GDM1 (cell line): ENCODE measurements at places on chromosomes 7 and 10.

- DNase-seq = no peak
These were observed 33.0 kb upstream of the ZNF273 start for GRCh38 chr7:64869912-64870562.

- no peak for DNase-seq
These were observed 3.4 kb downstream of the TNRC18 start for GRCh38 chr7:5420067-5420880.

- DNase-seq = no peak
These were observed 11.9 kb upstream of the ABCC2 start for GRCh38 chr10:99770408-99771045.

DNA sequence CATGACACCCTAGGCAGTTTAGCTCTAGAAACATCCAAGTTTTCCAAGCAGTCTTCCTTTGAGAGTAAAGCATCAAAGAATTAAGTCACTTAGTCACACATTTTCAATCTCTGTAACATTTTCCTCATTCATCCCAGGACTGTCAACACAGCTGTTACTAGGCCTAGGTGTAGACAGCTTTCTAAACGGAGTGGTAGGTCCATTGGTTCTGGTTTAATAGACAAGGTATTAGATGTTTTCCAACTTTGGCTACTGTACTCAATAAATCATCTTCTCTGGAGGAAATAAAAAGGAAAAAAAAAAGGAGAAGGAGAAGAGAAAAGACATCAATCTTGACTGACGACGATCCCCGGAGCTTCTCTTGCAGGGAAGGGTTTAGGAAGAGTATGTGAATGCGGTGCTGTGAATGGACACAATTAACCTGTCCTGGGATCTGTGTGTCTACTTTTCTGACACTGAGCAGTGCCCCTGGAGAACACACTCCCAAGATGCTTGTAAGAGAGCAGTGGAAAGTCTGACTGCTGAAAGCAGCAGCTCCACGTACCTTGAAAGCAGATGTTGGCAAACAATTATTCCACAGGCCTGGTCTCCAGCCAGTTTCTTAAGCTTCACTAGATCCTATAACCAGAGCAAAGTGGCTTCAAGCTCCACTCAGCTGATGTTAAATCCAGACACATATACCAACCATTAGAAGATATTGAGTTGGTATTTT lies 59.1 kb downstream of the CXCL12 start:
- no peak for DNase-seq

GRCh38 chr10:69344591-69345252 lies 66.4 kb downstream of the HK1 start:
- DNase-seq = no peak

DNA sequence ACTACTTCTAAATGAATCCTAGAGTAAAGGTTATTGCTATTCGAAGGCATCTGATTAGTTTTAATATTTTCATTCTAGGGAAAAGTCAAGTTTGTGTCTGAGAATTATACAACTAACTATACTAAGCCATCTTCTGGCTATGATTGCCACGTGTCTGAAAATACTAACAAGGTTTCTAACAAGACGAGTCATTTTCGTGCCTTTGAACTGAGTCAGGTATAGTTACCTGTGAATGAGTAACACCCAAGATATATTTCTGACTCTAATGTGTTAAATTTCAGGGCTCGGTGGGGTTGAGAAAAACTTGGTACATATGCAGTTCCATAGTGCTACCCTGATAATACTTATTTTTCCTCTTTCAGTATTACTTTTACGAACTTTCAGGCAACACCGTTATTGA lies 35.5 kb downstream of the TASOR2 start:
- no peak for DNase-seq

DNA sequence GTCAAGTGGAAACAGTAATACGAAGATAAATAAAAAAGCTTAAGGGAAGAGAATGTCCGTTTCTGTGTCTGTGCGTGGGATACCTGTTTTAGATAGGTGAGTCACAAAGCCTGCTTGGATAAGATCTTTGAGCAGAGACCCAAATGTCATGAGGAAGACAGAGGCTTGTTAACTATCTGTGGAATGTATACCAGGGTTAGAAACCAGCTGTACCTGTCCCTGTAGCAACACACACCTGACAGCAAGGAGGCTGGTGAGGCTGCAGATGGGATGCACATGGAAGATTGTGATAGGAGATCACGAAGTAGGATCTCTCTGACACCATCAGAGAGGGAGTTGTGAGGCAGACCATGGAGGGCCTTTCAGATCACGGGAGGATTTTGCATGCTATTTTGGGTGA lies 105.3 kb downstream of the ARHGAP21 start:
- no peak for DNase-seq

DNA sequence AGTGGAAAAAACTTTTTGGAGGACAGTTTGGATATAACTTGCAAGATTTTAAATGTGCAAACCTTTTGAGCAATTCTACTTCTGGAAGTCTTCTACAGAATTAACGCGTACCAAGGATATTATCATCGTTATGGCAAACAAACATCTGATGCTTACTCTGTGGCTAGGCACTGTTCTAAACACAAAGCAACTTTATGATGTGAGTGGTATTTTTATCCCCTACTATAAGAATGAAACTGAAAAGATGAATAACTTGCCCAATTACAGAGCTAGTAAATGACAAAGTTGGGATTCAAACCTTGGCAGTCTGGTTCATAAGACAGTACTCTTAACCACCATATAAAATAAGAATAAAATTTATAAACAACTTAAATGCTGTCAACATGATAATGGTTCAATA lies 15.8 kb downstream of the ASZ1 start:
- no peak for DNase-seq

DNA sequence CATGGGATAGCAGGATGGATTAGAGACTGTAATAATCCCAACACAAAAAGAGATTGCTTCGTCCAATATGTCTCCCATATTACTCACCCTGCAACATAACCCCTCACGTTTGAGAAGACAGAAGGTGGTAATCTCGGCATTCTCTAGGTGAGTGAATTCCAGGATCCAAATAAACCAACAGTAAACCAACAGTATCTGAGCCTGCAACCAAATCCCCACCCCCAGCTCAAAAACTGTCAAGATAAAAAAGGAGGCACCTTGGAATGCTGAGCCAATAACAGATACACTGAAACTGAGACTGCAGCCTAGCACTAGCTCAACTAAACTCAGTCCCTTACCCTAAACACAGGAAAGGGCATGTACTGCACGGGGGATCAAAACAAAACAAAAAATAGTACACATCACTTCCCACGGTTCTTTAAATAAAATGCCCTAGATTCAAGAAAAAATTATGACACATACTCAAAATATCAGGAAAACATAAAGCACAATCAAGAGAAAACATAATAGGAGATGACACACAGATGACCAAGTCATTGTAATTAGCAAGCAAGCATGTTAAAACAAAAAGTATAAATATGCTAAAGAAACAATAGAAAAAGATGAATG lies 28.0 kb downstream of the IPMK start:
- DNase-seq = no peak

- no peak for DNase-seq
These were observed 406.6 kb downstream of the GLRX3 start for GRCh38 chr10:130542761-130543160.

DNA sequence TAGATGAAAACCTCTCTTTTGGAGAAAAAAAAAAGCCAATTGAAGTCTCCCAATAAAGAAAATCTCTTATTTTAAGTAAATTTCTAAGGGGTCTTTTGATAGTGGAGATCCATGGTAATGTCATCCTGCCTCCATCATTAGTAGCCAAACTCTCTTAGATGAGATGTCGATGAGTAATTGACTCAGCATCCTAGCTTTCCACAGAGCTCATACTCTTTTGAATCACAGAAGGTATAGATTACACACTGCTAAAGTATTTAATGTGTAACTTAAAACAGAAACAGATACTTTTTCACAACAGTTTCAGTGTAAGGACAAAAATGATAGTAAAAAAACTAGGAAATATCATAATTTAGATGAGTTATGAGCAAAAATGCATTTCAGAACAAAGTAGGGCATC lies 19.4 kb downstream of the MAGI2 start:
- DNase-seq = no peak

DNA sequence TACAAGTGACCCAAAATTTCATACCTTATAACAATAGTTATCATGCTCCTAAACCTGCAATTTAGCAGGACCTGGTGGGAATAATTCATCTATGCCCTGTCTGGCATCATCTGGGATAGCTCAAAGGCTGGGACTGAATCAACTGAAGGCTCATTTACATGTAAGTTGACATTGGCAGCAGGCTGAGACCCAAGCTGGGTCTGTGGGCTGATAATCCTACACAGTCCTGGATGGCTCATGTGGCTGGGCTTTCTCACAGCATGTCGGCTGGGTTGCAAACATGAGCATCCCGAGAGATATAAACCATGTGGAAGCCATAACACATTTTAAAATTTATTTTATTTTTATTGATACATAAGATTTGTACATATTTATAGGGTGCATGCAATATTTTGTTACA lies 19.5 kb upstream of the ABCB5 start:
- no peak for DNase-seq

GRCh38 chr7:132133501-132133900 lies 442.8 kb downstream of the PLXNA4 start:
- no peak for DNase-seq

DNA sequence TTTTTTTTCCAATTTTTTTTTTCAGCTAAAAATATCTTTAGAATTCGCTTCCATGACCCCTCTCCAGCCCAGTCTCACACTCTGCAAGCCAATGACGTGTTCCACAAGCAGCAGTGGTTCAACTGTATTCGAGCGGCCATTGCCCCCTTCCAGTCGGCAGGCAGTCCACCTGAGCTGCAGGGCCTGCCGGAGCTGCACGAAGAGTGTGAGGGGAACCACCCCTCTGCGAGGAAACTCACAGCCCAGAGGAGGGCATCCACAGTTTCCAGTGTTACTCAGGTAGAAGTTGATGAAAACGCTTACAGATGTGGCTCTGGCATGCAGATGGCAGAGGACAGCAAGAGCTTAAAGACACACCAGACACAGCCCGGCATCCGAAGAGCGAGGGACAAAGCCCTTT lies 42.8 kb downstream of the CALML5 start:
- DNase-seq = no peak

GRCh38 chr10:123567984-123568739 lies 98.0 kb upstream of the GPR26 start:
- no peak for DNase-seq

DNA sequence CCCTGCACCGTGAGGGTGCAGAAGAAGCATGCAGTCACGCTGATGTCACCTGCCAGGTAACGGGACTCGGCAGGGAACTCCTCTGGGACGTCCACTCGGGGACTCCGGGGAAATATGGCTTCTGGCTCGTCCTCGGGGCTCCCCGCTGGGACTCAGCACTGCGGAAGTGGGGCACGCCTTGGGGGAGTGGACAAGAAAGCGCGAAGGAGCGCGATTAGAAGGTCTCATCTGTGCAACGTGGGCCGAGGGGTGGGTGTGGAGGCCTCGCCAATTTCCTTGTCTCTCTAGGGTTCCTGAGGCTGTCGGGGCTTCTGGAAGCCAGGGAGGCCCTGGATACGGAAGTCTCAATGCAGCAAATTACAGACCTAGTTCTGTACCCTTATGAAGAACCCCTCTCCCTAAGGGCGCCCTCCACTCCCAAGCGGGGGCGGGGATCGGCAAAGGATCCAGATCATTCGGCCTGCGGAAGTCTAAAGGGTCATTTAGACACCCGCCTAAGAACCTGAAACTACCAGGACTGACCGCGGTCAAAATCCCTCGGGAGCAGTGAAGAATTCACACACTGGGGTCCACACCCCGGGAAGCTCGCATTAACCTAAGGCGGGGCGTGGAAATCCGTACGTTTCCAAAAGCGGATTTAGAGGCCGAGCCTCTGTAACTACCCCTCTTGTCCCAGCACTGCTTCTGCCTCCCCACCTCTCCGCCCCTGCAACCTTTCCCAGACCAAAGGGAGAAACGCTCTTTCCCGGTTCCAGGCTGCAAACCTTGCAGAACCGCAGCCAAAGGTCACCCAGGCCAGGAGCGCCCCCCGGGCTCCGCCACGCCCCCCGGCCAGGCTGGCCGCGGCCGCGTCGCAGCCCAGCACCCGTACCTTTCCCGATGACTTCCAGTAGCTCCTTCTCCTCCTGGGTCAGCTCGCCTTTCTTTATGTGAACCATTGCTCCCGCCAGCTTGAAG lies 640 bp downstream of the ANKMY2 start:
- peak; percentile 43 for DNase-seq

- no peak for DNase-seq
These were observed 143.9 kb upstream of the FRMD4A start for GRCh38 chr10:14474656-14475055.

DNA sequence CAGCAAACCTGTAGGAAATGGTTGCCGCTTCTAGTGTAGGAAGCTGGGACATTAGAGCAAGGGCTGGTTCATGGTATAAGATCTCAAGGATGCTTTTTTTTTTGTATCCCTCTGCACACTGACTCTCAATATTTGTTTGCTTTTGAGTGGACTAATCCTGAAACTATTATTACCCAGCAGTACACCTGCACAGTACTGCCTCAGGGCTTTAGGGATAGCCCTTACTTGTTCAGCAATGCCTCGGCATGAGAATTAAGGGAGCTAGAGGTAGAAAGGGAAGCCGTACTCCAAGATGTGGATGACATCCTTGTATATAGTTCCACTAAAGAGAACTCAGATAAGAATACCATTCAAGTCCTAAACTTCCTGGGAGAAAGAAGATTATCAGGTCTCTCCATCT lies 70.5 kb downstream of the COPG2 start:
- DNase-seq = no peak

DNA sequence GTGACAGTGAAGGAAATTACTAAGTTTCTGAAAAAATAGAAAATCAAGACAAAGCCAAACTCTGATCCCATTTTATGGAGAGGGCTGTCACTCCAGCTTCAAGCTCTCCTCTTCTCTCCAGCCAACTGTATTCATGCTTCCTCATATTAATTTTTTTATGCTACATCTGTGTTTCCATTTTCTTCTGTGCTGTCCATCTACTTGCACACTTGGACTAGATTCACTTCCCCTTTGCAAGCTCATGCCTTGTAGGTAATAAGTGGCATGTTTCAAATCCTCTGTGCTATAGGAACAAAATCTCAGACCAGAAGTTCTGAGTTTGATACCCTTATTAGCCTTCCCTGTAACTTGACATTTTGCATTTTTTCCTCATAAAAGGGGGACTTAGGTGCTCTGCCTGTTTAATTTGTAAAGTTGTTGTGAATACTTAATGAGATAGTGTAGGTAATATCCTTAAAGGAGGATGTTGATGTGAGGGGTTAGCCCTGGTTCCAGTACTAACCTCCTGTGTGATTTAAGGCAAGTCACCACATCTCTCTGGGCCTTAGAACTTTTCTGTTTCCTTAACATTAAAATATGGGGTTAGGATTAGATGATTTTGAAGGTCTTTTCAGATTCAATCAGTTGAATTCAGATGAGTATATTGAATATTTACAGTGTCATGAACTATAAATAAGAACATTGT lies 358.8 kb downstream of the BBS9 start:
- no peak for DNase-seq

GRCh38 chr7:129136887-129137642 lies 7.4 kb upstream of the TSPAN33 start:
- peak; percentile 53 for DNase-seq

DNA sequence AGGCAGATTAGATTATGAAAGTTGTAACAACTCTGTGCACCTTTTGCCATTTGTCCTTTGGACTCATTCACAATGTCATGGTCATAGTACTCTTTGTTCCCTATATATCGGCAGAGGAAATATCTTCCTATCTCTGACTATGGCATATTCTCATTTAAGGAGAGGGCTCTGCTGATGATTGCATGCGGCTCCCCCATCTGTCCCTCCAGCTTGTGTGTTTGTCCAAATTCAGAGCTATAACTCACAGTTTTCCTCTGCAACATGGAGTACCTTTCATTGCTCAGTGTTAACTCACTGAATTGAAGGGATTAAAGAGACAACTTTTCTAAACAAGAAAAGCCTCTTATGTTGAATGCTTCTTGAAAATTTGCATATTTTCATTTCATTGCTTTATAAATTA lies 145.5 kb downstream of the OTUD1 start:
- no peak for DNase-seq

- no peak for DNase-seq
These were observed 44.9 kb downstream of the MCU start for GRCh38 chr10:72736828-72737220.
